Ascending aorta (tissue), 2 donors: ENCODE measurements at places on chromosomes 5 and 9.

GRCh38 chr9:100028201-100028784 is 70.5 kb downstream of the ERP44 start:
- no peaks in the 10 kb centered on the region for H3K27me3 ChIP-seq
- H3K4me3 ChIP-seq, result no peak overlapping the region
- H3K27ac ChIP-seq, result no peak overlapping the region
- H3K4me1 ChIP-seq, result no peaks in the 10 kb centered on the region
- DNase-seq, result no peak
- no peaks in the 10 kb centered on the region for H3K36me3 ChIP-seq

DNA sequence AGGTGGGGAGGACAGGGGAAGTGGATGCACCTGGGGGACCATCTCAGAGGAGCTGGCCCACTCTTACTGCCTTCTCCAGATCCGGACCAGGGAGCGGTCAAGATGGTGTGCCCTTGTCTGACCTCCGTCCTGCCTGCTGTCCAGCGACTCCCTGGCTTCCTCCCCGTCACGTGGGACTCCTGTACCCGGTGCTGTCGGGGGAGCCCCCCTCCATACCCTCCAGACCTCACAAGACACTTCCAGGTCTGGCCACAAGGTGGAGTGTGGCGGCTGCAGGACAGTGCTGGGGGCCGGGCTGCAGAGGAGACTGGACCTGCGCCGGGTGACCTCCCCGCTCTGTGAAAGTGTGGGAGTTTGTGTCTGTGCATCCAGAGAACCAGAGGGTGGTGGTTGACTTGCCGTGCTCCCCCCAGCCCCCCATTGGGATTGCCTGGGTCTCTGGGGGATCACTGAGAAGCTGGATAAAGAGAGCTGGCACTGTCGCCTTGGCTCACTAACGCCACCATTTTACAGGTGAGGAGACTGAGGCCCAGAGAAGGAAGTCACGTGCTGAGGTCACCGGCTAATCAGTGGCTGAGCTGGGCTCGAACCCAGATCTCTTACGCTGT is 1.9 kb upstream of the CRB2 start:
- no peak overlapping the region for H3K27ac ChIP-seq
- H3K4me1 ChIP-seq, result no peaks in the 10 kb centered on the region
- H3K36me3 ChIP-seq, result no peaks in the 10 kb centered on the region

DNA sequence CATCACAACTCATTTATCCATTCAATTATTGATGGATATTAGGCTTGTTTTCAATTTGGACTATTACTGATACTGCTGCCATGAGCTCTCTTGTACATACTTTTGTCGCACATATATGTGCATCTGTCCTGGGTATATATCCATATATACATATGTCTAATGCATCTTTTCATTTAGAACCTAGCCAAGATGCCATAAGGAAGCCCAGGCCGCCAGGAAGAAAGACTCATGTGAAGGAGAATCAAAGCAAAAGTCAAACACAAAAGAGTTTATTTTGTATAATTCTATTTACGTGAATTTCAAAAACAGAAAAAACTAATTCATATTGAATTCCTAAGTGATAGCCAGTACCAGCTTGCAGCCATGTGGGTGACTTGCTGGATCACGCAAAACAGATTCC is 79.0 kb downstream of the ADAMTS12 start:
- H3K4me3 ChIP-seq, result no peak overlapping the region
- H3K27me3 ChIP-seq, result no peaks in the 10 kb centered on the region
- no peak for DNase-seq

GRCh38 chr5:25301836-25302235 is 657.1 kb upstream of the CDH10 start:
- DNase-seq, result no peak
- no peak overlapping the region for H3K27ac ChIP-seq
- no peaks in the 10 kb centered on the region for H3K36me3 ChIP-seq
- H3K27me3 ChIP-seq, result no peaks in the 10 kb centered on the region
- no peak overlapping the region for H3K4me3 ChIP-seq

- peak; percentile 59 for DNase-seq
- peak overlapping the region; percentile 48 for H3K4me3 ChIP-seq
- no peaks in the 10 kb centered on the region for H3K27me3 ChIP-seq
- H3K4me1 ChIP-seq, result peaks cover 29% of the 10 kb centered on the region
Observed at GRCh38 chr9:137304383-137305059, 2.5 kb upstream of the NRARP start.

DNA sequence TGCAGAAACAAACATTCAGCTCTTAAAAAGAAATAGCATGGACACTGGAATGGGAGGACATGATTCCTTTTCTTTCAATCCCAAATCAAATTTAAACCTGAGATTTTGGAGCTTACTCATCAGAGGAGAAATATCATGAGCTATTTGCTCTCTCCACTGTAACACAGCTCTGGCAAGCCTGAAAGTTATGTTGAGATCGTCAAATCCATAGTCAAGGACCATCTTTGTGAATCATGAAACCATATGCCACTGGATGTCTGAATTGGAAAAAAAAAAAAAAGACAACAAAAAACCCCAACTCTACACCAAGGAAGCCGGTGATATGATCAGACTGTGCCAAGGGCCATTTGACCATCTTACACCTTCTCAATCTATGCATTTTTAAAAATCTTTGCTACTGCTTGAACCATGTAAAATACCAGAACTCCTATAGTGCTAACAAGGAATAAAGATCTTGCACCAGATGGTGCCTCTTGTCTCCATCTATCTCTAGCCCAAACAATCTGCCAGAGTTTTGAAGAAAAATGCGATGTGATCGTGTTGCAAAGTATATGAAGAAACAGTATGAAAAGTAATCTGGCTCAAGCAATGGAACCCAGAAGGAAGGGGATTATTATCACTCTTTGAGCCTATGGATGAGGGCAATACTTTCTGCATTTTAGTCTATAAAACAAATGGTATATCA is 138.1 kb upstream of the MEF2C start:
- H3K36me3 ChIP-seq, result no peaks in the 10 kb centered on the region
- H3K4me3 ChIP-seq, result no peak overlapping the region
- H3K27me3 ChIP-seq, result no peaks in the 10 kb centered on the region
- no peak for DNase-seq
- H3K4me1 ChIP-seq, result no peaks in the 10 kb centered on the region

DNA sequence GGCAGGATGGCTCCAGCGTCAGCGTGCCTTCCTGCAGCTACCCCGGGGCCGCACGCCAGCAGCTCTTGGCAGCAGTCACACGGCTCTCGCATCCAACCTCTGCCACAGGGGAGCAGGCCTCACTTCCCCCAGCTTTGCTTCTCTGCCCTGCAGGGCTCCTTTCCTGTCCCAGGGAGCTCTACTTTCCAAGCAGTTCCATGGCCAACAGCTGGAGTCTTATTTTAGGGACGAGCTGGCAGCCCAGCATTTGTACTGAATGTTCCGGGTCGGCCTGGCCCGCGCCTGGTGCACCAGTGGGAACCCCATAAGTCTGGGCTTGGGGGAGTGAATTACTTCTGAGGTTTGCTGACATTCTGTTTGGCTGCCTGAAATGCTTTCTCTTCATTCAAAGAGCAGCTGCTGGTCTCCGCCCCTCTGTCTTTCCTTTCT is 34.6 kb downstream of the GADD45G start:
- H3K27ac ChIP-seq, result peak overlapping the region; percentile 83
- H3K4me3 ChIP-seq, result peak overlapping the region; percentile 28
- H3K27me3 ChIP-seq, result no peaks in the 10 kb centered on the region
- peak; percentile 87 for DNase-seq
- H3K4me1 ChIP-seq, result peaks cover 32% of the 10 kb centered on the region

DNA sequence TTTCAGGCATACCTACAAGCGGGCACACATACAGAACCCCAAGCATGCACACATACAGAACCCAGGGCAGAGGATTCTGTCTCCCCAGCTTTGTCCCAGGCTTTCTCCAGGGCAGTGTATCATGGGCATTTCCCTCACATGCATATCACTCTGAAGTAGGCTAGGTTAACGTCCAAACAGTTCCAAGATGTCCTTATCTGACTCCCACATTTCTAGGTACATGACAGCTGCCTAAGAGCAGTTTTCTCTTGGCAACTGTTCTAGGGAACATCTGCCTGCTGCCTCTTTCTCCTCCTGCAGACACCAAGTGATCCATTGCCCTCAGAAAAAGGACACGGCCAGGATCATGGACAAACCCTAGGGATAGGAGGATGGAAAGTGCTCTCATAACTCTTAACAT is 84.9 kb upstream of the NR3C1 start:
- no peak for DNase-seq
- H3K27ac ChIP-seq, result no peak overlapping the region
- H3K4me1 ChIP-seq, result no peaks in the 10 kb centered on the region
- no peak overlapping the region for H3K4me3 ChIP-seq
- H3K27me3 ChIP-seq, result no peaks in the 10 kb centered on the region
- H3K36me3 ChIP-seq, result no peaks in the 10 kb centered on the region

DNA sequence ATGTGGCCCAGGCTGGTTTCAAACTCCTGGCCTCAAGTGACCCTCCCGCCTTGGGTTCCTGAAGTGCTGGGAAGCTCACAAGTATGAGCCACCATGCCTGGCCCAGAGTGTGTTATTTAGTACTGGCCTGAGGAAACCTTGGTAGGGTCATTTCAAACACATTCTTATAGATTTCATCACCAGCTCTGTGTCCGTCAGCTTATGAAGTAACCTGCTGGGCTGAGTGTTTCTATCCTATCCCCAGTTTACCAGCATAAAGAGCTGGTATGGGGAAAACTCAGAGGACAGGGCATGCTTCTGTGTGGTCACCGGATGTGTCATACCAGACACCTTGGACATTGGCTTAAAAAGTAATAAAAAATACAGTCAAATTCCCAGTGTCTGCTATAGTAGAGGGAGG is 45.3 kb downstream of the PTPN3 start:
- H3K36me3 ChIP-seq, result peaks cover 29% of the 10 kb centered on the region
- H3K4me1 ChIP-seq, result no peaks in the 10 kb centered on the region
- H3K27me3 ChIP-seq, result no peaks in the 10 kb centered on the region
- no peak overlapping the region for H3K27ac ChIP-seq

- peaks cover 48% of the 10 kb centered on the region for H3K36me3 ChIP-seq
- no peak overlapping the region for H3K27ac ChIP-seq
- H3K4me3 ChIP-seq, result no peak overlapping the region
Observed at GRCh38 chr5:36172599-36172998, 20.7 kb downstream of the SKP2 start.

- no peak overlapping the region for H3K27ac ChIP-seq
- H3K4me1 ChIP-seq, result no peaks in the 10 kb centered on the region
- DNase-seq, result no peak
- no peaks in the 10 kb centered on the region for H3K27me3 ChIP-seq
Observed at GRCh38 chr5:41637424-41637823, 127.0 kb upstream of the PLCXD3 start.
